Gastroesophageal sphincter (tissue), 4 donors: ENCODE measurements at places on chromosomes 4 and X. TPM values are rescaled to one million over a fixed set of nuclear protein-coding genes. Genes with fewer than 3 reads are reported as not detected.

DNA sequence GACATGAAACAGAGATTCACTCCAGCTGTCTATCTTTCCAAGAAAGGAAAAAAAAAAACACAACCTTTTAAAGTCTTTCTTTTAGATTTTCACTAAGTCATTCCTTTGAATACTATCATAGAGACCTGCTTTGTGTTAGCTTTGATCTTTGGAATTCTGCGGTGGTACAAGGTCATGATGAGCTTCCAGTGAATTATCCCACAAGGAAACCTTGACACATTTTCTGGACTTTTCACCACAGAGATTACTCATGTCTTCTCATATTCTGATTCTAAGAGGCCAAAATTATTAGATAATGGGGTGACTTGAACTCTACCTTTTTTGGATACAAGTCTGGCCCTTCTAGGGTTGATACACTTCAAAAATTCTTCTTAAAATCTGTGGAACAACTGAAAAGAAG lies 201.6 kb downstream of the PACRGL start:
- no peak for ATAC-seq

GRCh38 chr4:156939801-156940200 lies 31.8 kb downstream of the PDGFC start:
- ATAC-seq, result no peak

- ATAC-seq, result no peak
Observed at GRCh38 chr4:46444318-46445000, 54.5 kb upstream of the GABRA2 start.

Gene C4orf36
- not detected for total RNA-seq

Gene GAB3
- 2.9 TPM for total RNA-seq

- no peak for ATAC-seq
Observed at GRCh38 chrX:11053351-11053750, 57.8 kb upstream of the HCCS start.

DNA sequence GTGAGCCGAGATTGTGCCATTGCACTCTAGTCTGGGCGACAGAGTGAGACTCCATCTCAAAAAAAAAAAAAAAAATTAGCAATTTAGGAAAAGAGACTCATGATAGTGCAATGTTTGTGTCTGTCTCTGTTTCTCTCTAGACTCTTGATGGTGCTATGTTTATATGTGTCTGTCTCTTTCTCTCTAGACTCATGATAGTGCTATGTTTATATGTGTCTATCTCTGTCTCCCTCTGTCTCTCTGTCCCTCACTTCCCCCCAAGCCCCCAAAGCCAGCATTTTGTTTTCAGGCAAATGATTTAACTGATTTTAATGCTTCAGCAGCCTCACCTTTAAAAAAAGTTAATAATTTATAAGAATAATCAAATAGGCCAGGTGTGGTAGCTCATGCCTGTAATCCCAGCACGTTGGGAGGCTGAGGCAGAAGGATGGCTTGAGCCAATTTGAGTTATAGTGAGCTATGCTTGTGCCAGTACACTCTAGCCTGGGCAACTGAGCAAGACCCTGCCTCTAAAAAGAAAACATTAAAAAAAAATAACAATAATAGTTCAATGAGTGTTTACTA lies 6.9 kb downstream of the MOB1B start:
- ATAC-seq, result no peak

DNA sequence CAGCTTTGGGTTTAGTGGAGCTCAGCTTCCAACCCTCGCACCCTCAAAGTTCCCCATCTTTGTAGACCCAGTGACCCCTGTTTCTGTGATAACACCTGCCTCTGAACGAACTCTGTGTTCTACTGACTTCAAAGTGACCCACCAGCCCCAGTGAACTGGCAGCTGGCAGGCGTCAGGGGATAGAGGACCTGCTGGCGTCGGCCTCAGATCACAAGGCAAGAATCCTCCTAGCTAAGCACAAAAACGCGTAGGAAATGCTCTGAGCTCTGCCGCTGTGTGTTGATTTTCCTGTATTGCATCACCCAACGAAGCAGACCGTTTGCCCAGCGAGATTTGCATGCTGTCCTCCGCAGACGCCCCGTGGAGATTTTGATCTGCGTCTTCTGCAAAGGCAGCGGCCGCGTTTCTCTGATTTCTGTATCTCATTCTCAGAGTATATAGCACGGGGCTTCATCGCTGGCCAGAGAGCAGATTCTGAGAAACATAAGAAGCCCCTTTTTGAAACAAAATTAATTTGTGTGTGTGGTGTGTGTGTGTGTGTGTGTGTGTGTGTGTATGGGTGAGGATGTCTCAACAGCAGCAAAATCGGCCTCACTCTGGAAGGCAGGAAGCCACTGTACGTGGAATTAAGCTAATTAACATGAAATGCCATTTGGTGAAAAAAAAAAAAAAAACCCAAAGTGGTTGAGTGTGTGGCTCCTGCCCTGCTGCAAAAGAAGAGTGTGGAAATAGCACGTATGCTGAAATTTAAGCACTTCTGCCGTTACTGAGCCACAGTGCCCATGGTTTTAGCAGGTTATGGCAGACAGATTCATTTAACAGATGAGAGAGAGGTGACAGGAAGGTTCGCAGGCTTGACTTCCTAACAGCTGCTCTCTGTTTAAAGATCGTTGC lies 29.2 kb upstream of the ASMTL start:
- peak; percentile 72 for ATAC-seq

DNA sequence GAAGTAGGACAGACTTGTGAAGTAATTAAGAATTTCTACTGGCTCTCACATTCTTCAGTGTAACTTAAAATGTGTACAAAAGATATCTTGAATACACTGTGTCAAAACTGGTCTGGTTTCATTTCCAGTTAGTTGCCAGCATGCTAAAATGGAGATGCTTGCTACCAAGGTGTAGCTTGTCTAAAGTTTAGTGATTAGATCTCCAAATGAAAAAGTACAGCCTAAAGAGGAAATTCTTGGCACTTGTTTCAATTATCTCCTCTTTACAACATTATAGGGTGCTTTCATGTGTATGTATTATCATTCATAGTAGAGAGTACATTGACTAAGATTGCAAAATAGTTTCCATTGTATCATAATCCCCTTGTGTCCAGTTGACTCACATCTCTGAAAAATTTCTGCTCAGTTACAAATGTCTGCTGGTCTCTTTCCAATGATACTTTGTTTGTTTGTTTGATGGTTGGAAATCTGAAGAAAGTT lies 97.3 kb upstream of the SPRY1 start:
- ATAC-seq, result peak; percentile 77

- ATAC-seq, result no peak
Observed at GRCh38 chr4:143347484-143348111, 10.9 kb downstream of the GAB1 start.

DNA sequence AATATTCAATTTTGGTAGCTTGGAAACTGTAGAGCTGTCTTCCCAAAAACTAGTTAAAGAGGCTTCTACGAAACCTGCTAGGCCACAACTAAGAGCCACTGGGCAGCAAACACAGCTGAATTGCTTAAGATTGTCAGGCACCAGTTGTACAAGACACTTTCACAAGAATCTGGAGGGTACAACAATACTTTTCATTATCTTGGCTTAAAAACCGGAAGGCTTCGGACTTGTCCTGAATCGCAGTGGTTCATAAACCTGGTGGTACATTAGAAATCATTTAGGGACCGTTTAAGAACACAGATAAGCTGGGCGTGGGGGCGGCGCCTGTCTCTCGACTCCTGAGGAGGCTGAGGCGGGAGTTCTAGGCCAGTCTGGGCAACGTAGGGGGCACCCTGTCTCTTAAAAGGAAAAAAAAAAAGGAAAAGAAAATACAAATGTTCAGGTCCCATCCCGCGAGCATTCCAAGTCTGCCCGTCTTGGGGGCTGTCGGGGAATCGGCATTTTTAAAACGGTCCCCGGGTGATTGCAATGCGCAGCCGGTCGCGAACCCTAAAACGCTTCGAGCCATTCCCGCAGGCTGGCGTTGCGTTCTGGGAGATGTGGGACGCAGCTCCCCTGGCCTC lies 763 bp downstream of the PYURF start:
- ATAC-seq, result no peak

- no peak for ATAC-seq
Observed at GRCh38 chr4:98585596-98585995, 72.8 kb downstream of the TSPAN5 start.
